ENCODE measurements at places on chromosomes 1 and 21.

DNA sequence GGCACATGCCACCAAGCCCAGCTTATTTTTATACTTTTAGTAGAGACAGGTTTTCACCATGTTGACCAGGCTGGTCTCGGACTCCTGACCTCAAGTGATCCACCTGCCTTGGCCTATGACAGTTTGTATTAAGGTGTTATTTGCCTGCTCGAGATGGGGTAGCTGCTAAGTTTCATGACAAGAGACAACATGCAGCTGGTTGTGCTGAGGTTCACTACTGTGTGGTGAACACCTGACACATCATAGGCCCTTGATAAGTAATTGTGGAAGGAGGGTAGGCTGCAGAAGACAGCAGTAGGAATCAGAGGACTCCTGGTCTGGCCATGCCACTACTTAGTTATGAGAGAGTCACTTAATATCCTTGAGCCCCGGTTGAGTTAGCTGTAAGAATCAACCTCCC lies 46.2 kb downstream of the PLPP3 start:
- DNase-seq, result no peak

DNA sequence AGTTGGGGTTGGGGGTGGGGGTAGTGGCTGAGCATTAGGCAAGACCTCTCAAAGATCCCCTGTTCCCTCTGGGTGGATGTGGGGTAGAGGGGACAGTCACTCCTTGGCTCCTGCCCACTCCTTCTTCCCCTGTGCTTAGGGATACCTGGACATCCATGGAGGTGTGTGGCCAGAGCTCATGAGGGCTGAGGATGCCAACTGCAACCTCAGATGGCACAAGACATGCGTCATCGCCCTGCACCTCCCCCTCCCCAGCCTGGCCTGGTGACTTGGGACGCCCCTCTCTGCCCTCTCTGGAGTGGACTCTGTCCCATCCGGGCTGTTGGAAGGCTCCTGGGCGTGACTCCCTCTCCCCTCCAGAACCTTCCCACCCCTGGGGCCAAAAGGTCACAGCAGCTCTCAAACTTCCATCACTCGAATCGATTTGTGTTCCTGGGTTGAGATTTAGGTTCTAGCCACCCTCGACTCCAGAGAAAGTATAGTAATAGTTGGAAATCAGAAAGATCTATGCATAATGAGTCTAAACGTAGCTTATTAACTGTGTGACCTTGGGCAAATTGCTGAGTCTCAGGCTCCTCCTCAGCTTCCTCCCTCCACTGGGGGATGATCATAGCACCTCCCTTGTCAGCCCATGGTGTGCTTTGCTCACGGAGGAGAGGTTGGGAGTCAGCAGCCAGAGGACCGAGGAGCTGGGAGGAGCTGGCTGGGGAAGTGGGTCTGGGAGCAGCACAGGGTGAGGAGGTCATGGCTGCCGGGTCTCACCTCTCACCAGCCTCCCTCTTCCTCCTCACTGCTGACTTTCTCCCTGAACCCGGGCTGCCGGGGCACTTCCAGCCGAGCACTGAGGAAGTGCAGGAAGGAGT lies 2.2 kb upstream of the PTPN7 start:
- DNase-seq, result no peak

DNA sequence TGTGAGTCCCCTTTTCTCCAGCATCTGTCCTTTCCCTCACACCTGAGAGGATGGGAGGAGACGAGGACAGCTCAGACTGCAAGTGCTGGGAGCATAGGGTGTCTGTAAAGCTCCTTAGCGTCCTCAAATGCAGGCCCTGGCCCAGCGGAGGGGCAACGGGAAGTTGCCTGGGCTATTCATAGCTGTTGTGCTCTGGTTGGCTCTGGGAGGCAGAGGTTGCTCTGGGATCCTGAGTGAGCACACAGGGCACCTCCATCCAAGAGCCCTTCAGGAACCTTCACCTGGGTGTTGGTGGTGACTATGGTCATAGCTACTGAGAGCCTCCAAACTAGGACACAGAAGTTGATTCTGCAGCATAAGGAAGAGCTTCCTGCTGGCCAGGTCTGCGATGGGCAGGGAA lies 2.6 kb downstream of the PADI1 start:
- DNase-seq, result no peak

GRCh38 chr1:186983327-186983726 lies 154.6 kb downstream of the PLA2G4A start:
- DNase-seq, result no peak

GRCh38 chr1:36567601-36568341 lies 85.1 kb upstream of the CSF3R start:
- DNase-seq, result no peak

DNA sequence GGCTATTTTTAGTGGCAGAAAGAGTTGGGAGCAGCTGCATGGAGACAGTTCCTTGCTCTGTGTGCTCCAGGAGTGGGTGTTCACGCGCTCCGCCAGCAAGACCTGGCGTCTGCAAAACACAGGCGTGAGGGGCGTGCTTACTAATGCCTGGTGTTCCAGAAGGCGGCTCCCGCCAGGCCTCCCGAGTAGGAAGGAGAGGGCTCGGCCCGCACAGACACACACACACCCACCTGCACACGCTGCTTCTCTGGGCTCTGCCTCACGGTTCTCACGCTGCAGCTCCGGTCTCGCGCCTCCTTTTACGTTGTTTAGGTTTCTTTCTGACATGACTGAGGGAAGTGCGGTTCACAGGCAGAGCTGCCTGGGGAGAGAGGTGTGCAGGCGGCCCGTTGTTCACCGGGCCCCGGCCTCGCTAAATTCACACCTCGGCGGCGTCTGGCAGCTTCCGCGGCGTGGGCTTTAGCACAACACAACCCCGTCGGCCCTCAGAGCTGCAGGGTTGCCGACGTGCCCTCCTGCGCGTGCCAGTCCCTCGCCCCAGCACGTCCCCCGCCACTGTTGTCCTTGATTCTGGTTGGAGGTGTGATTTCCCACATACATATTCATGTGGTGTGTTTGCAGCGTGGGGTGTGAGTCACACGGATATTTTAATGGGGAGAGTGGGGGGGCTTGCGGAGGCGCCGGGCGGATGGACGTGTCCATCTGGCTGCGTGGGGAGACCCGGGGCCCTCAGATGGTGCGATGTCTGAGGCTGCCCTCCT lies 77.0 kb downstream of the SKI start:
- no peak for DNase-seq

DNA sequence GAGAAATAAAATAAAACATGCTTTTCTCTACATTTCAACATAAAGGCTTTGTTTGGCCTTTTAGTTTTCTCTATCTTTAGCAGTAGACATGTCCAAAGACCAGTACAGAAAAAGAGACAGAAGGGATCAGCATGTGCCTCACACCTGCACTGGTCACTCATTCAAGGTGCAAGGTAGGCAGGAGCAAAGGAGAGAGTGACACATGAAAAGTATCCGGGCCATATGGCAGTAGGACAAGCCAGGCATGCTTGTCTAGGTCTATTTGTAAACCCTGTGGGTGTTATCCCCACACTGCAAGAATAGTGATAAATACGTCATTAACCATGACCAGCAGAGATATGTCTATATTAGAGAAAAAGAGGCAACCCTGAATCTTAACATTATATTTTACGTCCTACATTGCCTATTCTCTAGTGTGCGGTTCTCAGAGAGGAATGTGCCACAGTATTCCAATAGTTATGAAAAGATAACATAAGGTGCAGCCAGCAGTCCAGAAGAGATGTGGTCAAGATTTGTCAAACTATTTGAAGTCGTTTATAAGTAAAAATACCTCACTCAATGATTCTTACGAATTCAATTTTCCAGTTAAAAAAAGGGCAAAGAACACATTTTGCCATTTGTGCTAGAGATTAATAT lies 32.1 kb downstream of the PRRX1 start:
- no peak for DNase-seq

DNA sequence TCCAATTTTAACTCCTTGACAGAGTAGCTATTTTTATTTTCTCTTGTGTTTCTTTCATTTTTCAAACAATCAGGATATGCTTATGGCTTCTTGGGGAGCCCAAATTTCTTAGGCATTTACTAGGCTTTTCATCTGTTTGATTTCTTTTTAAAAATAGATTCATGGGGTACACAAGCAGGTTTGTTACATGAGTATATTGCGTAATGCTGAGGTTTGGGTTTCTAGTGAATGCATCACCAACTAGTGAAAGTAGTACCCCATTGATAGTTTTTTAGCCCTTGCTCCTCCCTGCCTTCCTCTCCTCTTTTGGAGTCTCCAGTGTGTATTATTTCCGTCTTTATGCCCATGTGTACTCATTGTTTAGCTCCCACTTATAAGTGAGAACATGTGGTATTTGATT lies 190.7 kb downstream of the CENPF start:
- DNase-seq, result no peak

DNA sequence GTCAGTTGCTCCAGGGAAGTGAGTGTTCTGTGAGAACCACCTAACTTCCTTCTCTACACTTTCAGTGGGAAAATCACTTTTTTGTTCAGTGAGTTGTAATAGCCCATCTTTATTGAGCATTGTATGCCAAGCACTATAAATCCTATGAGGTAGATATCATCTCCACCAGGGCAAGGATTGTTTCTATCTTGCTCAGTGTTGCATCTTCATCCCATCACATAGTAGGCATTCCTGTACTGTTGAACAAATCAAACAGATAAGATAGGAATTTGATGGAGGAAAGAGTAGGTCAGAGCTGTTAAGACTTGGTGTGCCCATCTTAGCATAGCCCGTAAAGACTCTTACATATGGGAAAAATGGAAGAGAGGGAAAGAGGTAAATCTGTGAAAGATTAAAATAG lies 2.9 kb upstream of the PIGV start:
- DNase-seq, result no peak

Measured in DMS 273 treated with DMSO at 0.1 percent for 48 hours (cell line).